ENCODE measurements at places on chromosomes 6 and 20.

GRCh38 chr20:61378694-61379355, 126.8 kb downstream of the CDH4 start:
- no peak for DNase-seq

DNA sequence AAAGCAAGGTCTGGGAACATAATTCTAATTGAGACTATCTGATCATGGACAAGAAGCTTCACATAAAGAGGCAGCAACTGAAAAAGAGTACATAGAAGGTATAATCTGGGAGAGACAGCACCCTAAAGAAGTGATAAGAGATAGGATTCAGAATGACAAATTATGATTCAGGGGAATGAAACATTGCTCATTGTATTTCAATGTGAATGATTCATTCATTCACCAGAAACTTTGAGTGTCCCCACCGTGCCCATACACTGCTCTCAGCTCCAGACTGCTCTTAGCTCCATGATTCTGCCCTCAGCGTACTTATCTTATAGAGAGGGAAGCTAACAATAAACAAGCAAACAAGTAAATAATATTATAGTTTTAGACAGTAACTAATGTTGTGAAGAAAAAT, 329.3 kb upstream of the IRAK1BP1 start:
- no peak for DNase-seq

- DNase-seq, result no peak
Measured at GRCh38 chr20:59221707-59222252, 58.2 kb downstream of the ZNF831 start.

DNA sequence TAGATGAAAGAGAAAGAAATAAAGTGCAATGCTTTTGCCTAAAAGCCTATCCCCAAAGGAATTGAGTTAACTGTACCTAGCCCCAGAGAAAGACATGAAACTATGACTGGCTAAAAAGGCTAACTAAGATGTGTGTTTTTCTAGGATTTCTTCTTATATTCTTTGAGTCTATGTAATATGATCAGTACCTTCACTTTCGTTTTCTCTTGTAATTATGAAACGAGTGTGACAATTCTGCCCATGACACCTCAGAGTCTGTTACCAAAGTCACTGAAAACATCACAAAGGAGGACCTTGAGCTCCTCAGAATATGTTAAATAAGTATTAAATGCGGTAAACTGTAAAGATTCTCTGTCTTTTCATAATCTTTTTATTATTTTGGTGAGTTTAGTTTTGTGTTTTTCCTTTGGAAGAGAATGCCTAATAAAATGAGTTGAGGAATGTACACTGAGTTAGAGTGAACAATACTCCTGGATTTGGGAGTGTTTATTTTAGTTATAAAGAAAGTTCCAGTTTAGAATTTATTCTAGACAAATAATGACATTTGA, 141.3 kb downstream of the FUT9 start:
- DNase-seq, result no peak

- DNase-seq, result no peak
Measured at GRCh38 chr6:42988486-42989020, 4.2 kb downstream of the PPP2R5D start.

DNA sequence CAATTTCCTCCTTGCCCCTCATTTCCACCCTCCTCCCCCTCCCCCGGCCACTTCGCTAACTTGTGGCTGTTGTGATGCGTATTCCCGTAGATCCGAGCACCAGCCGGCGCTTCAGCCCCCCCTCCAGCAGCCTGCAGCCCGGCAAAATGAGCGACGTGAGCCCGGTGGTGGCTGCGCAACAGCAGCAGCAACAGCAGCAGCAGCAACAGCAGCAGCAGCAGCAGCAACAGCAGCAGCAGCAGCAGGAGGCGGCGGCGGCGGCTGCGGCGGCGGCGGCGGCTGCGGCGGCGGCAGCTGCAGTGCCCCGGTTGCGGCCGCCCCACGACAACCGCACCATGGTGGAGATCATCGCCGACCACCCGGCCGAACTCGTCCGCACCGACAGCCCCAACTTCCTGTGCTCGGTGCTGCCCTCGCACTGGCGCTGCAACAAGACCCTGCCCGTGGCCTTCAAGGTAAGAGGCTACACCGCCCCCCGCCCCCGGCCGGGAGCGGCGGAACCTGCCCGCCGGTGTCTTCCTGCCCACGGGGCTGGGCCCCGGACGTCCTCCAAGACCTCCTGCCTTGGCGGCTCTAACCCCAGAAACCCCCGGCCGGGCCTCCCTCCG, 44.9 kb upstream of the SUPT3H start:
- DNase-seq, result no peak

GRCh38 chr6:138001750-138002349, 105.4 kb downstream of the PERP start:
- DNase-seq, result no peak

- no peak for DNase-seq
Measured at GRCh38 chr20:42875581-42875980, 314.1 kb downstream of the PTPRT start.
